ENCODE measurements at places on chromosomes 12 and 14.
A peak's percentile ranks its signal among the peaks of the same experiment; 100 is the strongest.

- DNase-seq: no peak
Observed at GRCh38 chr14:105117257-105117646, 51.3 kb downstream of the JAG2 start.

- DNase-seq: no peak
Observed at GRCh38 chr14:52148371-52148770, 79.5 kb upstream of the NID2 start.

GRCh38 chr12:45131506-45131905 lies 80.6 kb upstream of the DBX2 start:
- no peak for DNase-seq

DNA sequence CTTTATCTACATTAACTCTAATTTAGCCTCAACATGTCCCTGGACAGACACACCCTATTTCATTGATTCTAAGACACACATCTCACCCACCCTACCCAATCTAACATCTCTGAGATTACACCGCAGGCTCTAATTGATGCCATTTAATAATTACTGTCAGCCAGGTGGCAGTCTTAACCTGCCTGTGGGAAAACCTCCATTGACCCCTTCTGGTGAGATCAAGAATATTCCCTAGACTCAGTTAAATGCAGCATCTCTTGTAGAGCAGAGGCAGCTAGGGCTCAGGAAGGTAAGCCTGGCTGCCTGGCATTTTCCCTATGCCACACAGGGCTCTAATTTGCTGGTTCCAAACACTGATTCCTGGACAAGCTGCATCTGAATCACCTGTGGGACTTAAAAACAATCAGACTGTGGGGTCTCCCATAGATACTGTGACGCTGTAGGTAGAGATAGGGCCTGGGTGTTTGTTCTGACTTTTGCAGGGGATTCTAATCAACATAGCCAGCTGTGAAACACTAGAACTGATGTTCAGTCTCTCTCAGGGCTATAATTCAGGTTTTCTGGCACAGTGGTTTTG lies 14.3 kb downstream of the MCRS1 start:
- peak; percentile 42 for DNase-seq

GRCh38 chr12:23885394-23885793 lies 64.1 kb downstream of the SOX5 start:
- no peak for DNase-seq
